ENCODE measurements at places on chromosomes 12 and 14.

DNA sequence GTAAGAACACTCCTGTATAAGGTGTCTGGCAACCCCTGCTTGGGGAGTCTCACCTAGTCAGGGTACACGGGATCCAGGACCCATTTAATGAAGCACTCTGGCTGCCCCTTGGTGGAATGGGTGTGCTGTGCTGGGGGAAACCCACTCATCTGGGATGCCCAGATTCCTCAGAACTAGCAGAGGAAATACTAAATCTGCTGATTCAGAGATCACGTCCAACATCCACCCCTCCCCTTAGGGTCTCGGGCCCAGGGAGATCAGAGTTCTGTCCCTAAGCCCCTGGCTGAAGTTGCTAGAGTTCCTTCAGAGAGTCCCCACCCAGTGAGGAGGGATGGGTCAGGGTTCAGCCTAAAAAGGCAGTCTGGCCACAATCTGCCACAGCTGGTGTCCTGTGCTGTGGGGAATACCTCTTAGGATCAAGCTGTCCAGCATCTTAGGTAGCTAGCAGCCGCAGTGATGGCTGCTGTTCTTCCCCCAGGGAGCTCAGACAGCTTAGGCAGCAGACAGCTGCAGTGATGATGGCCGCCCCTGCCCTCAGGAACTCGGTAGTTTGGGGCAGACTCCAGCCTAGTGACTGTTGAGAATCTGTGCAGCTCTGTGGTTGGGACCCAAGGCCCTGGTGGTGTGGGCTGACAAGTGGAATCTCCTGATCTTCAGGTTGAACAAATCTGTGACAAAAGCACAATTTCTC, 74.8 kb downstream of the IFNG-AS1 start:
- no peak for DNase-seq

DNA sequence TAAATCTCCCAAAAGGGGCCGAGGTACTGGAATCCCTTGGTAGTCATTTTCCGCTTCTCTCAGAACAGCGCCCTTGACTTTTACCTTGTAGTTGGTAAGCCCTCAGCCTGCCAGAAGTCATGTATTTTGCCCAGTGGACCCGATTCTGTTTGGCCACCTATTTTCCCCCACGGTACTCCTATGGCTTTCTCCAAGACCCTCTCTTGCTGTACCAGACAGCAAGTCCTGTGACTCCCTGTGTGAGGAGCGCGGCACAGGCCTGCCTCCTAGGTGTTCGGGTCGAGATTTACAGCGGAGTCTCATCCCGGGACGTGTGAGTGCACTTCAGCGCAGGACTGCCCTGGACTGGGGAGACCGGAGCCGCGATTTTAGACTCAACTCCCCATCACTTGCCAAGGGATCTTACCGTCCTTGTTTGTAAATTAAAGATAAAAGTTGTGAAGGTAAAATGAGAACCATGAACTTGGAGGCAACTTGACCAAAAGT, 1.1 kb upstream of the MBD6 start:
- DNase-seq = no peak

- DNase-seq = no peak
Measured at GRCh38 chr12:132181570-132182200, 37.4 kb downstream of the NOC4L start.

DNA sequence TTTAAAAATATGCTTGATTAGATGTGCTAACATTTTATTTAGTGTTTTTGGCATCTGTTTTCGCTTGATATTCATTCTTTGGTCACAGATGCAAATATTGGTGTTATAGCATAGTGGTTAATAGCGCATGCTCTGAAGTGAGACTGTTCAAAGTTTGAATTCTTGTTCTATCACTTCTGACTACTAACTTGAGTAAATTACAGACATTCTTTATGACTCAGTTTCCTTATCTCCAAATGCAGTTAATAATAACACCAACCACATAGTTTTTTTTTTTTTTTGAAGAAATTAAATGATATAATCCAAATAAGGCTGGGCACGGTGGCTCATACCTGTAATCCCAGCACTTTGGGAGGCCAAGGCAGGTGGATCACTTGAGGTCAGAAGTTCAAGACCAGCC, 81.0 kb downstream of the TMX1 start:
- DNase-seq = no peak

Measured in activated CD4-positive, alpha-beta T cell treated with anti-CD3 and anti-CD28 coated beads, Interleukin-2, amount 50 U/mL, for 1 hour (primary cell).